ENCODE measurements at places on chromosomes 7 and 10.

GRCh38 chr10:78190051-78190825, 156.6 kb downstream of the RPS24 start:
- no peak for DNase-seq

DNA sequence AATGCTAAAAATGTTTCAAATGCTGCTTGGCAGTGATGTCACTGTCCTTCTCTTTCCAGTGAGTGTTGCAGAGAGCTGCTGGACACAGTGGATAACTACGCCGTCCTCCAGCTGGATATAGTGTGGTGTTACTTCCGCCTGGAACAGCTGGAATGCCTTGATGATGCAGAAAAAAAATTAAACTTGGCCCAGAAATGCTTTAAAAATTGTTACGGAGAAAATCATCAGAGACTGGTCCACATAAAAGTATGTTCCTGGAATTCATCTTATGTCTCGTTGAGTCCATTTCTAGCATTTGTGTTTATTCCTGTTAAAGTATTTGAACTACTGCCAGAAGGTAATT, 25.2 kb downstream of the NUB1 start:
- no peak for DNase-seq

GRCh38 chr10:5373307-5373706, 8.5 kb downstream of the UCN3 start:
- no peak for DNase-seq

DNA sequence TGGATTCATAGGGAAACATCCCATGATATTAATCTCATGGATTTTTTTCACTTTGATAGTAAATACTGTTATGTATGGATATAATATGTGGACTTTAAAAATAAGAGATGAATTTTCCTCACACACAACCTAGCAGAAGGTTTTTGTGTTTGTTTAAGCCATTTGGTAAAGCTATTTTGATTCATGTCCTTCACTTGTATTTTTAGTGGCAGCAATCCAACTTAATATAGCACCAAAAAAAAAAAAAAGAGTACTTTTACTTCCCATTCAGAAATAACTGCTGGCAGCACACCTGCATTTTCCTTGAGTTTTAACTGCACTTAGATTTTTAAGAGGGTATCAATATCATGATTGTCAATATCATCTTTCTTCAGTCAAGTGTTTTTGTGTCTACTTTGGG, 60.0 kb downstream of the MCMBP start:
- no peak for DNase-seq

DNA sequence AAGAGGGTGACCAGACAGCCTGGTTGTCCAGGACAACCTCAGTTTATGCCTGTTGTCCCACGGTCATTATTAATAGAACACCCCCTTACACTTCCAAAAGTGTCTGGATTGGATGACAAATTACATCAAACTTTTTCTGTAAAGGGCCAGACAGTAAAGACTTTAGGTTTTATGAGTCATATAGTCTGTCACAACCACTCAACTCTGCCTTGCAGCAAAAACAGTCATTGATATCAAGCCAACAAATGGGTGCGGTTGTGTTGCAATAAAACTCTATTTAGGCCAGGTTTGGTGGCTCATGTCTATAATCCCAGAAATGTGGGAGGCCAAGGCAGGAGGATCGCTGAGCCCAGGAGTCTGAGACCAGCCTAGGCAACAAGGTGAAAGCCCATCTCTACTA, 66.7 kb upstream of the ATP6V0A4 start:
- no peak for DNase-seq

DNA sequence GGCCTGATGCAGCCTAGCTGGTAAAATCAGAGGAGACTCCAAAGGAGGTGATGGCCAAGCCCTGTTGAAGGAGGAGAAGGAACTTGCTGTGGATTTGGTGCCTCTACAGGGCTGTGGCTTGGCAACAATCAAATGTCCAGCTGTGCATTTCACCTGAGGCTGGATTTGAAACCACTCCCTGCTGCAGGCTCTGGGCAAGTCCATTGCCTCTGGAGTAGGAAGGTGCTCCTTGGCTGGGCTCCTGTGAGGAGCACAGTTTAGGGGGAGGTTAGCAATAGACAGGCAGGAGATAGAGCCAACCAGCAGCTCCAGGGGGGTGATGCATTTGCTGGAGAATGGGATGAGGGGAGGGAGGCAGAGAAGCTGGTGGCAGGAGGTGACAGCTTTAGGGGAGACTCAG, 26.5 kb downstream of the CDH23 start:
- DNase-seq: no peak

DNA sequence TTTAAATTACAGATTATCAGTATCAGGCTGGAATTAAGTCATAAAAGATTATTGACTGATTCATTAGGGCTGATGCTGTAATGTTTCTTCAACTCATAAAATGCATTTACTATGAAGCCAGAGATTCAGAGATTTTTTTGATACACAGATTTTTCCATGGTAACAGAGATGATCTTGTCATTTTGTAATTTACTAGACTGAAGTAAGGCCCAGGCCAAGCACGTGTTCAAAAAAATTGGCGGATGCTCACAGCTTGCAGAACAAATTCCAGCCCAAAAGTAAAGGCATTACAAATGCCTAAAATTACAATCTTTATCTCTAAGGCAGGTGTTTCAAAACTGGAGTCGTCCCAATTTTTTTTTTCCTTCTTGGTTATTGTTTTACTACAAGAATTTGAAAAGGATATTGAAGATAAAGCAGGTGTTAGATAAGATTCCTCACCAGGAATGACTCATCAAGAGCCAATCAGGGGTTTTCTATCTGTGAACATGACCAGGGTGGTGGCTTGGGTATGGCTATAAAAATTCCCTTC, 78.4 kb upstream of the MEOX2 start:
- no peak for DNase-seq

GRCh38 chr10:47025253-47025539, 114.0 kb downstream of the PTPN20 start:
- no peak for DNase-seq

- no peak for DNase-seq
Measured at GRCh38 chr7:155835446-155836215, 23.4 kb upstream of the SHH start.

- no peak for DNase-seq
Measured at GRCh38 chr10:103600325-103600724, 106.8 kb downstream of the NEURL1 start.

DNA sequence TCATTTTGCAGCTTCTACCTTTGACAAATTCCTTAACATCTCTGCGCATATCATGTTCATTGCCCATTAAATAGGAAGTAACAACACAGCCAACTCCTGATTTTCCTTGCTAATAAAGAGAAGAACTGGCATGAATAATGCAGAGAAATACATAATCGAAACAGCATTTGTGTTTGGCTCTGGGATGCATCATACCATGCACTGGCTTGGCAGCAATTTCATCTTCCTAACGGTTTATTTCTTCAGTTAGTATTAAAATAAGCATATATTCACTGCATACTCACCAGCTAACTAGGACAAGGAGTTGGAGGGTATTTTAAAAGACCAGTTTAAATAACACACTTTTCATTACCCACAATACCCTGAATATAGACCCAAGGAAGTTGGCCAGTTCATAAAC, 132.5 kb downstream of the ITGA8 start:
- DNase-seq: no peak
